ENCODE measurements at places on chromosomes 2 and 18.

DNA sequence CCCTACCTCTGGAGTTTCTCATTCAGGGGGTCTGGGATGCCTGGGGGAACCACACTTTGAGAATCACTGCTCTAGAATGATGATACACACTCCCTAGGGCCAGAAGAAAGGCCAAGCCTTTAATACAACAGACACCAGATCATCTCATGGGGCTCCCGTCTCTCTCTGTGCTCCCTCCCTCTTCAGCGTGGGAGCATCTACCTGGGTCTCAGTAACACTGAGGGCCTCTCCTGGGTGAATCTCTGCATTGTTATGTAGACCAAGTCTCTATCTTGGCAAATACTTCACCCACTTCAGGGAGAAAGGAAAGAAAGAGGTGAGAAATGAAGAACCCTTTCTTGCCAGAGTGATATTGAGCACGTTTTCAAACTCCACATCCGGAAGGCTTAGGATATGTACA lies 146.8 kb upstream of the MSH6 start:
- DNase-seq = no peak

GRCh38 chr2:50895041-50895440 lies 136.9 kb downstream of the NRXN1 start:
- no peak for DNase-seq

DNA sequence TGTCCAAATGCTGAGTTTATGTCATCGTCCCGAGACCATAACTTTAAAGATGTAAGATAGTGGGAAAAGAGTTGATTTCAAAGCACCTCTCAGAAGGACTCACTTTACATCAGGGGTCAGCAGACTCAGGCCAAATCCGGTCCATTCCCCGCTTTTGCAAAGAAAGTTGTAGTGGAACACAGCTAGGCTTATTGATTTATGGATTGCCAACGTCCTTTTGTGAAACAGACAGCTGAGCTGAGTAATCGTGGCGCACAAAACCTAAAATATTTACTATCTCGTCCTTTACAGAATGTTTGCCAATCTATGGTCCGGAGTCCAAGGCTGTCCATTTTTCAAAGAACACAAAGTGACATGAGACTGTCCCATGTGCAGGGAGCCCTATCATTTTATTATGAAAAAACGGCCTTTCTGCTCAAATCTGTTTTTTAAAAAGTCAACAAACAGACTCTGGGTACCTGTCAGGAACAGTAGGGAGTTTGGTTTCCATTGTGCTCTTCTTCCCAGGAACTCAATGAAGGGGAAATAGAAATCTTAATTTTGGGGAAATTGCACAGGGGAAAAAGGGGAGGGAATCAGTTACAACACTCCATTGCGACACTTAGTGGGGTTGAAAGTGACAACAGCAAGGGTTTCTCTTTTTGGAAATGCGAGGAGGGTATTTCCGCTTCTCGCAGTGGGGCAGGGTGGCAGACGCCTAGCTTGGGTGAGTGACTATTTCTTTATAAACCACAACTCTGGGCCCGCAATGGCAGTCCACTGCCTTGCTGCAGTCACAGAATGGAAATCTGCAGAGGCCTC lies at the start of gene IL1RN:
Gene IL1RN, plus strand, starts transcription at position 754 of the 801 bp plus-strand sequence. Its CDS starts 27 bp downstream, at position 781.
- DNase-seq = no peak

DNA sequence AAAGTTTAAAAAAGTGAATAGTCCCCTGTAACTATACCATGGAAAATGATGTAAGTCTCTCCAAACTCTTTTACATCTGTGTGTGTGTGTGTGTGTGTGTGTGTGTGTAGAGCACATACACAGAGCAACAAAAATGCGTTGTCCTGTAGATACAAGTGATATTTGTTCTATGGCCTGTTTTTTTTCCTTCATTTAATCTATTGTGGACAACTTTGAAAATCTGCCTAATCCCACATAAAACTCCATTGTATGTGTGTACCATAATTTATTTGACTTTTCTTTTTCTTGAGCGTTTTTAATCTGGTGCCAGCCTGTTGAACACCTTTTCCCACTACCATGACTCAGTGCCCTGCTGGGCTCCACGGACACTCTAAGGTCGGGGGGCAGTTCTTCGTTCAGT lies 52.3 kb upstream of the ELOA2 start:
- DNase-seq = no peak

GRCh38 chr2:286774-287392 lies 1.0 kb downstream of the ALKAL2 start:
- no peak for DNase-seq

GRCh38 chr2:70988151-70988550 lies 6.5 kb downstream of the TEX261 start:
- DNase-seq = no peak

DNA sequence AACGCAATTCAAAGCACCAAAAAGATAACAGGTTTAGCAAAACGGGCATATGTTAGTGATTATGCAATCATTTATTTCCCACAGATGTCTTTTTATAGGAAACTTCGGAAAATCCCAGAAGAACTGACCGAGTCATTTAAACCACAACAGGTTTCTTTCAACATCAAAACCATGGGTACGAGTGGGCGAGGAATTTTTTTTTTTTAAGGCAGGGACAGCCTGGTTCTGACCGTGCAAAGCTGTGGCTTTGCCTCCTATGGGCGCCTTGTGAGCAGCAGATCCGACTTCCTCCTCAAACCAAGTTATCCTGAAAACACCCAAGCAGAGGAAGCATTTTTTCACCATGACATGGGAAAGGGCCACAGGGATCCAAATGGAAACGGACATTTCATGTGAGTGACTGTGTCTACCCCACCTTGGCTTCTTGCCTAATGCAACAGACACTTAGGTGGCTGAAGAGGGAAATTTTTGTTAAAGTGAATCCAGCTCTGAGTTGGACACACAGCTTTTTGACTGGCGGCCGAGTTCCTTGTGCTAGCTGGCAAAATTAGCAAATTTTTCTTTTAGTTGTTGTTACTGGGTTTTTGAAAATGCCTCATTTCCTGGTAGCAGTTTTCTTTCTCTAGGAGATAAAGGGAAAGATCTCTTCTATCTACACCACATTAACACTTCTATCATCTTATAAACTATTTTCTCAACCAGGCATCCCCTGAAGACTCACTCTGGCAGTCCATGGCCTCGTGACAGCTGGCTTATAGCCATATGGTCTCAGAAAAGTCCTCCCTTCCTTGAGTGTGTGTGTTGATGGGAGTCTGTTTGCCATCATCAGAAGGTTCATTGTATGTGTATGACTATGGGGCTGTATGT lies 487.4 kb upstream of the ZEB2 start:
- no peak for DNase-seq

GRCh38 chr2:175842996-175843395 lies 159.1 kb downstream of the LNPK start:
- no peak for DNase-seq

DNA sequence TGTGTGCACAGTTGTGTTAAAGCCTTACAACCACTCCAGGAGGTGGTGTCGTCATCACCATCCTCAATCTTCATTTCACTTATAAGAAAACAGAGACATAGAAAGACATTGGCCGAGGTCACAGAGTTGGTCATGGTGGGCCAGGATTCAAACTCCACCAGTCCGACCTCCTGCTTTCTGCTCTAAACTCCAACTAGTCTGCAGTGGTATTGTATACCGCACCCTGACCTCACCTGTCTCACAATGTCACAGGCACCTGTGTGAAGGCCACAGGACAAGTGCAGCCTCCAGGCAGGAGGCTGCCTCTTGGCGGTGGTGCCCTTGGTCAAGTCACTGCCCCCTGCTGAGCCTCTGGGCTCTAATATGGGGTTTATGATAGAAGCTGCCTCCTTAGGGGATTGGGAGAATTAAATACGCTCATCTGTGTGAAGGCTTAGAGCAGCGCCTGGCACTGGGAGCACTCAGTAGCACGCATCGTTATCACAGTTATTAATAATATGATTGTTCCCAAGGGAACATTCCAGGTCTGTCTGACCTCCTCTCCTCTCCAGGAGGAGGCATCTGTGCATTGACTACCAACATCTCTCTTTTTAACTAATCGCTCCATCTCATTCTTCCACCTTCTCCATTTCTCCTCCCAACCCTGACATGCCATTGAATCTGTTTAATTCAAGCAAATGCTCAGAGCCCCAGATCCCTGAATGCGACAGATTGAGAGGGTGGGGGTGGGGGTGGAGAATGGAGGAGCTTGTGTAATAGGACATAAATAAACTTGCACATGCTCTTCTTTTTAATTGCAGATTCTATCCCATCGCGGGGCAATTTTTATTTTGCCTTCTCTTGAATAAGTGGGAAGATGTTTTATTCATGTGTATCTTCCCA lies 112.7 kb downstream of the MCFD2 start:
- no peak for DNase-seq

DNA sequence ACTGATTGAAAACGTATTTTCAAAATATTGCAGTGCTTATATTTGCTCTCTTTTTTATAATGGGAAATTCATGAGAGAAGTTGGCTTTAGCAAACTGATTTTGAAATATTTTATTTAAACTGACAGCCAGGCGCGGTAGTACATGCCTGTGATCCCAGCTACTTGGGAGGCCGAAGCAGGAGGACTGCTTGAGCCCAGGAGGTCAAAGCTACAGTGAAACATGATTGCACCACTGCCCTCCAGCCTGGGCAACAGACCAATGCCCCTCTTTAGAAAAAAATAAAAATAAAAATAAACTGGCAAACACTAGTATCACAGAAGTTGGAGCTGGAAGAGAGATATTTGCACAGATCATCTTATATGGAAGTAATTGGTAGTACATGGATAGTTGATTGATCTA lies 20.7 kb downstream of the ZBTB7C start:
- no peak for DNase-seq

DNA sequence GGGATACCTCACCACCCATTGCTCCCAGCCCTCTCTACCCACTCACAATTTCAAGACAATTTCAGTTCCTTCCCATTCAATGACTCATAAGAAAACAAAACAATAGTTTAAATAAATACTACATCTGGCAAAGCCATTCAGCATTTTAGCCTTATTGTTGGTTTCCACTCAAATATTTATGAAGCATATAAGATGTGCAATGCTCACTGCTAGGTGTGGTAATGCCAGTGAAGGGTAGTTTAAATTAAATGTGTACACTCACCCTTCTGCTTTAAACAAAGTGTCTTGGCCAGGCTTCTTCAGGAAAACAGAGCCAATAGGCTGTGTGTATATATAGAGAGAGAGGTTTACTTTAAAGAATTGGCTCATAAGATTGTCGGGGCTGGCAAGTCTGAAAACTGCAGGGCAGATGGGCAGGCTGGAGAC lies 37.0 kb downstream of the INO80C start:
- DNase-seq = no peak

DNA sequence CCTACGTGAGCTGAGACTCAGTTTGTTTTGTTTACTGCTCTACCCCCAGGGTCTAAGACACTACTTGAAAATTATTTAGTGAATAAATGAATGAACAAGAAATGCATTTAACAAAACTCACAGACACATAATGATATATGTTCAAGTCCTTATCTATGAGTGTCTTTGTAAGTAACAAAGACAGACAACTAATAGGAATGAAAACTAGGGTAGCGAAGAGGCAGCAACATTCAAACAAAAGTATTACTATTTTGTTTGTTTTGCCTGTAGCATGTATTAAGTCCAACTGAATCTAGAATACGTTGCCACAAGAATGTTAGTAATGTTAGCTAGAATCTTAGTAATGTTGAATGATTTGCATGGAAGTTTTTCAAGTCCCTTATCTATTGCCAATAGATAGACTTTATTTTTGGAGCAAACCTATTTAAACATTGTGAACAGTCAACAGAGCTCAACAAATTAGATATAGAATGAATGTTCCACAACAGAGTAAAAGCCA lies 144.8 kb upstream of the VWC2L start:
- DNase-seq = no peak

DNA sequence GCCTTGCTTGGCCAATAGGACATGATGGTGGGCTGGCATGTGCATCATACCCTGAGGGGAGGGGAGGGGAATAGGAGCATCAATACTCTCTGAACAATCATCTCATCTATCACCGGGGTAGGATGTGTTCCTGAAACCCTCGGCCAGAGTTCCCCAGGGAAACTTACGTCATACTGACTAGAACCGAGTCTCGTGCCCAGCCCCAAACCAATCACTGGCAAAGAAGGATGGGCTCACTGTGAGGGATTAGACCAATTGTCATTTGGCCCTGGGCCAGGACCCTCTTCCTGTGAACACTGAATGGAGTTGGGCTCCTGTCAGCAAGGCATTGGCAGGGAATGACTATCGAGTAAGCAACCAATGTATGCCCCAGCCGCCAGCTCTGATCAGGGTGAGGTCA lies 261.5 kb downstream of the MYCN start:
- DNase-seq = no peak

DNA sequence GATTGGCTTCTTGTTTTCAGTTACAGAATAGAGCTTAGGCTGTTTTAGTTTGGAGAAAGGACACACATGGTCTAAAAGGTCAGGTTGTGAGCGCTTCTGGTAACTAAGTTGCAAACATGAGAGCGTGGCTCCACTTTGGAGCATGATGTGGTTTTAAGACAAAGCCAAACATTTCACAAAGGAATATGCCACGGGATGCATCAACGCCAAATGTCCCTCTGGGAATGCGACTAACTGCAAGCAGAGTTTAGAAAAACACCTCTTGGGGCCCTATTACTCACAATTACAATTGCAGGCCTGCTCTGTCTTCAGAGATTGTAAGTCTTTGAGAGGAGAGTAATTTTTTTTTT lies 25.4 kb downstream of the MYO7B start:
- no peak for DNase-seq

DNA sequence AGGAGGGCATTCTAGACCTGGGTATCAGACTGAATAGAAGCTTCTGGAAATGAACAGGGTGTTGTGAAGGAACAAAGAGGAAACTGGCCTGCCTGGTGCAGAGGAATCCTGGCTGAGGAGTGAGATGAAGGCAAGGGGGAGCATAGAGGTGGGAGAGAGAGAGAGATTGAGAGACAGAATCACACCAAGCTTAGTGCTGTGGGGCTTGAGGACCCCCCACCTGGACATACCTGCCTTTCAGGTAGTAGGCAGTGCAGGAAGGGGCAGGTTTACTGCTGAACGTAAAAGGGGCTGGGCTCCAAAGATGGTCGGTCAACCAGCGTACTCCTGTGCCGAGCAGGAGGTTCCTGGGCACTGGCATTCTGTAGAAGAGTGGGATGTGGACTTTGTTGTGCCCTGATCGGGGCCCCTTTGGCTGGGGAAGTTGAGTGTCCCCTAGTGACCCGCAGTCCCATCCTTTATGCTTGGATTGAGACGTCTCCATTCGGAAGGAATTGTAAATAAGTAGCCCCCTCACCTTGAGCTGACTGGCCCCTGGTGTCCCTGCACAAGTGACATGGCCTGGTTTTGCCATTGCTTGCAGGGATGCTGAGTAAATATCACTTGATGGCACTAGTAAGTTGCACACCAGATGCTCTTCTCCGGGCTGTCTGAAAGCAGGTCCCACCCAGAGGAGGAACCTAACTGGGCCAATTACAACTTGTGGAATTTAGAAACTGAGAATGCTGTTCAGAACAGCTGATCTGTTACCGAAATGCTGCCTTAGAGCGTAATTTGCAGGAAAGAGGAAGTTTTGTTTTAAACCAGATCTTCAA lies 1.4 kb downstream of the UBE2F start:
- DNase-seq = peak; percentile 86

- no peak for DNase-seq
Measured at GRCh38 chr2:188122985-188123384, 168.7 kb upstream of the GULP1 start.

DNA sequence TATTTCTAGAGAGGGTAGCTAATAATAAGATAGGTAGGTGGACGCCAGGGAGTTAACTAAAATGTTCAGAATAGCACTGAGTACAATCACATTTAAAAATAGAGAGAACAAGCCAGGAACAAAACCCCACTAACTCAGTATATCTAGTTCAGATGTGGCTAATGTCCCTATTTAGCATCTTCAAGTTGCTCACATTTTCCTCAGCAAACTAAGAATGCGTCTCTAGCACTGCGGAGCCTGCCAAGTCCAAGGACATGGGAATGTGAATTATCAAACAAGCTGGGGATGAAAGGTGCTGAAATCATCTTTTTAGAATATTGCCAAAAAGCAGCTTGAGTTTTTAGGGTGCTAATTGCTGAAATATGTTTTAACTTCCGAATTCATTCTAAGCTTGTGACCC lies 398.5 kb upstream of the FIGN start:
- DNase-seq = no peak
